Caki2 (cell line): ENCODE measurements at places on chromosomes 11 and 22.

GRCh38 chr11:74697722-74698121, 33.5 kb downstream of the CHRDL2 start:
- DNase-seq: no peak

DNA sequence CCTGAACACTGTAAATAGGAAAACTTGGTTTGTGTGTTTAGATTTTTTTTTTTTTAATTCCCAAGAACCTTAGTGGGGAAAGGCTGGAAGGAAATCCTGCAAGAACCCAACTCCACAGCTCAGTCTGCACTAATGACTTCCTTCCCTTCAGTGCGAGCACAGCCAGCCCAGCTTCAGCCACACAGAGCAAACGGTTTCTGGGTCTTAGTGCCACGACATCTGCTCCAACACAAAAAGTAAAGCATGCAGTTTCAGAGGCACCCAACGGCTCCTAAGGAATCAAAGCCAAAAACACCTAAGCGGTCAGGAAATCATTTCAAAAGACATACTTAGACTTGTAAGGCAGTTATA, 236.1 kb downstream of the TTC28 start:
- no peak for DNase-seq

GRCh38 chr11:100297516-100297915, 389.6 kb upstream of the ARHGAP42 start:
- DNase-seq: peak; percentile 28

- peak; percentile 33 for DNase-seq
Observed at GRCh38 chr22:31122532-31123291, at the start of gene INPP5J. Gene INPP5J, plus strand, starts transcription at chr22:31122966. Its CDS starts 49 bp downstream, at chr22:31123015.
